ENCODE measurements at places on chromosomes 4 and X.

DNA sequence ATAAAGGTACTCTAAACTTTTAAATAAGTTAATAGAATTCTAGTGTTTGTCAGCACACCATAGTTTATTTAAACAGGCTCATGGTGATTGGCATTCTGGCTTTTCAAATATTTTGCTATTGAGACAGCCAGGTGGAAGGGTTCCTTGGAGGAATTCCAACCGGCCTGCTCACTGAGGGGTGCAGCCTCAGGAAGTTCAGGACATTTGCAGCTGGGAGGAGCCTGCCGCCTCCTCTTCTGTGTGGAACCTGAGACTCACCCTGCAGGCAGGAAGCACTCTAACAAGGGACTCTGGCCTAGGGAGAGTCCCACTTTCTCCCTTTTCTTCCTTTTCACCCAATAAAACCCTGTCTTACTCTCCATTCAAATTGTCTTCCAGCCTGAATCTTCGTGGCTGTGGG, 1328.0 kb downstream of the FSTL5 start:
- no peak for DNase-seq

GRCh38 chr4:124939908-124940307, 227.4 kb upstream of the ANKRD50 start:
- no peak for DNase-seq

DNA sequence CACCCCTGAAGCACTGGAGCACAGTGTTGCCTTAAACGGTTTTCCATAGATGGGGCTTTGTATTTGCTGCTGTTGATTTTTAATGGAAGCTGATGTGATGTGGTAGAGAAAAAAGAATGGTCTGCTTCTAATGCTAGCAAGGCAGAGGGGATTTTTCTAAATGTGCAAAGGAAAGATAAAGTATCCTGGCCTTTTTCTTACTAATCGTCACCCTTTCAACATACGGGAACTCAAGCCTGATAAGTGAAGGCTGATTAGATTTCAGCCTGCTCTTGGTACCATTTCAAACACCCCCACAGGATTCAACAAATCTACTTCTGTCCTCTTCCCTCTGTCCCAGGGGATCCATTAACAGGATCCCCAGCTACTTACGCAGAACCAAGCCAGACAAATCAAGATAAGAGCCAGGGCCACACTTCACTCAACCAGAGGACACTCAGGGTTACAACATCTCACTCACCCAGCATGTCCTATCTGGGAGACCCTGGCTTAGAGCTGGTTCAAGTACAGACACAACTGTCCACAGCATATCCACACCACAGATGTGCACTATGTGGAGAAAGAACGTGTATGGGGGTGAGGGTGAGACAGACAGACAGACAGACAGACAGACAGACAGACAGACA, 180.0 kb downstream of the SH3KBP1 start:
- DNase-seq = no peak

DNA sequence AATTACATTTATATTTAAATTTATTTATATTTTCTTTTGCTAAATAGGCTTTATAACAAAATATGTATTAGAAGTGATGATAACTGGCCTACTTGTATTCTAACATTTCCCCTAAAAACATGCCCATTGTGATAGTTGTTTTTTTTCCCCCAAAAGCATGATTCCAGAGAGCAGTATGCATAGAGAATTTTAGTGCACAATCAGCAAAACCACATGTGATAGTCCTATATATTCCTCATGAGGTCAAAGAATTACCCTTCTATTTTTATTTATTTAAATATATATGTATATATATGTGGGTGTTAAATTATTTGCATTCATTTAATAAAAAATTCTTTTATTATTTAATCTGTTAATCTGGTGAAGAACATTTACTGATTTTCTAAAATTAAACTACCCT, 78.2 kb upstream of the TLL1 start:
- no peak for DNase-seq

DNA sequence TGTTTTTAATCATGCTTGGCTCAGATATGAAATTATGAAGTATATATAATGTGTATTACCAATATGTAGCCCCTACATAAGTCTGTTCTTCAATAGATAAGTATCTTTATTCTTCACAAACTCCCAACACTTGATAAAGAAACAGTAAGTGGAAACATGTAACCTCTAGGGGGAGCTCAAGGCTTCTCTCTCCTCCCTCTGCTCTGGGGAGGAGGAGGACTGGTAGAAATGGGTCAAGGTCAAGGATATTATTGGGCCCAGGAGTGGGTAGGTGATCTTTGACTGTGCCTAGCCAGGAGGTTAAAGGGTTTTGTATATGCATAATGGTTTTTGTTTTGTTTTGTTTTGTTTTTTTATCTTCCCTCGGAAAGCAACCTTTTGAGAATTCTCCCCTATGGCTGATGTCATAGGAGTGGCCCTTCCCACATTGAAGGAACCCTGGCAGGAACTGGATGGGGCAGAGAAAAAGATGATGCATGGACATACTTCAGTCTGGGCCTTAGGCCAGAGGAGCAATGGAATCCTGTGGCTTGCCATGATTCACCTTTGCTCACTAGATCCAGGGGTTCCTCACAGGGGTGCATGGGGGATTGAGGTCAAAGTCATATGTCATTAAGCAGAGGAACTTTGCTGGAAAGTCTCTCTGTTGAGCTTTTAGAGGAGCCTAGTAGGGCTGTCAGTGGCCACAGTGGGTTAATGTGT, 460.3 kb downstream of the MID1IP1 start:
- DNase-seq = no peak

DNA sequence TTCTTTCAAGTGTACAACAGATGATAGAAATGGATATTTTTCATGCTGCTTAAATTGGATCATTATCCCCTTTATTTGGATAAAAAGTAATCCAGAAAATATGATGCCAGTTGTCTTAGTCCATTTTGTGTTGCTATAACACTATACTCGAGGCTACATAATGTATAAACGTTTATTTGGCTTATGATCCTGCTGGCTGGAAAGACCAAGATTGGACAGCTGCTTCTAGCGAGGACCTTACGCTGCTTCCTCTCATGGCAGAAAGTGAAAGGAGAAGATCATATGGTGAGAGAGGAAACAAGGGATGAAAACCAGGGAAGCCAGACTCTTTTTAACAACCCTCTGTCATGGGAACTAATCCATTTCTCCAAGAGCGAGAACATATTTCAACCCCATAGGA, 102.7 kb downstream of the TRAM1L1 start:
- DNase-seq = no peak

DNA sequence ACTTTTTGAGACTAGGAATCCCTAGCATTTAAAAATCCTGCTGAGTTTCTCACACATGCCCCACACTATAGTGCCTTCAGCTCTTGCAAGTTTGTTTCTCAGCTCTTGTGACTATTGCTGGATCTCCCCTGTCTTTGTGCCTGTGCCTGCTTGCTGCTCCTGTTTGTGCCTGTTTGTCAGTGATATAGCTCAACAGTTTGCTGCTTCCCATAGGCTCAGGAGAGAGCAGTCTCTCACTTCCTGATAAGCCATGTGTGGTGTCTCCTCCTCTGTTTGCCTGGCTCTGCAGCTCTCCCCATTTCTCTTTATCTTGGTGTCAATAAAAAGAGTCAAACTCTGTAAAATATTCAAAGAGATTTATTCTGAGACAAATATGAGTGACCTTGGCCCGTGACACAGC, 259.8 kb upstream of the CLNK start:
- DNase-seq = no peak
